ENCODE measurements at places on chromosomes 3 and 15.

- peak; percentile 26 for DNase-seq
Observed at GRCh38 chr3:2099028-2099671, 484 bp downstream of the CNTN4 start.

GRCh38 chr3:126582311-126582710 is 23.6 kb upstream of the C3orf22 start:
- DNase-seq = no peak

DNA sequence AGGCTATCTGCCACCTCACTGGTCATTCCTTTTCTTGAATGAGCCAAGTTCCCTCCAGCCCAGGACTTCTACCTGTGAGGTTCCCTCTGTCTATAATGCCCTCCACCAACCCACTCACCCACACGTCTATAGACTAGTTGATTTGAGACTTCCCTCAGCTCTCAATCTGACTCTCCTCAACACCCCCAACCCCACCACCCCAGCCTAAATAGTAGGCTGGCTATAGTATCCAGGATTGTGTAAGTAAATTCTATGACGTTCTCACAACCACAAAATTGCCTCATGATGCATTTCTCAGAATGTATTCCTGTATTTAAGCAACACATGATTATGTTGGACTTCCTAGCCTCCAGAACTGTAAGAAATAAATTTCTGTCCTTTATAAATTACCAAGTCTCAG is 2.2 kb downstream of the PLSCR1 start:
- no peak for DNase-seq

GRCh38 chr15:45138814-45139765 is 9.3 kb downstream of the DUOX1 start:
- no peak for DNase-seq

DNA sequence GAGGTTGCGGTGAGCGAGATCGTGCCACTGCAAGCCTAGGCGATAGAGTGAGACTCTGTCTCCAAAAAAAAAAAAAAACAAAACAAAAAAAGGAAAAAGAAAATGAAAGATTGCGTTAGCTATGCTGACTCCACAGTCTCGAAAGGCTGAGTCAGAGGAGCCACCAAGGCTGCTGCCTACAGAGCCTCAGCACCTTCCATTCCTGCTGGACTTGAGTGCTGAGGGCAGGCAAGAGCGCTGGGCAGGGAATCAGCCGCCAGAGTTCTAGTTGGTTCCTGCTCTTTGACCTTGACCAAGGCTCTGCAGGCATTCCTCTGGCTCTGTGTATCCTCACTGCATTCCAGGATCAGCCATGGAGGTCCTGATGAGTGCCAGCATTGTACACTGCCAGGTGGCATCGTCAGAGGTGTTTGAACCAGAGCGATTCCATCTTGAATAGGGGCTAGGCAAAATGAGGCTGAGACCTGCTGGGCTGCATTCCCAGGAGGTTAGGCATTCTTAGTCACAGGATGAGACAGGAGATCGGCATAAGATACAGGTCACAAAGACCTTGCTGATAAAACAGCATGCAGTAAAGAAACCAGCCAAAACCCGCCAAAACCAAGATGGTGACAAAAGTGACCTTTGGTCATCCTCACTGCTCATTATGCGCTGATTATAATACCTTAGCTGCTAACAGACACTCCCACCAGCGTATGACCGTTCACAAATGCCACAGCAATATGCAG is 5.9 kb downstream of the MESP2 start:
- DNase-seq = peak; percentile 83

- DNase-seq = no peak
Observed at GRCh38 chr3:169152319-169152718, 511.2 kb downstream of the MECOM start.

GRCh38 chr3:177658354-177658753 is 461.1 kb upstream of the TBL1XR1 start:
- no peak for DNase-seq

DNA sequence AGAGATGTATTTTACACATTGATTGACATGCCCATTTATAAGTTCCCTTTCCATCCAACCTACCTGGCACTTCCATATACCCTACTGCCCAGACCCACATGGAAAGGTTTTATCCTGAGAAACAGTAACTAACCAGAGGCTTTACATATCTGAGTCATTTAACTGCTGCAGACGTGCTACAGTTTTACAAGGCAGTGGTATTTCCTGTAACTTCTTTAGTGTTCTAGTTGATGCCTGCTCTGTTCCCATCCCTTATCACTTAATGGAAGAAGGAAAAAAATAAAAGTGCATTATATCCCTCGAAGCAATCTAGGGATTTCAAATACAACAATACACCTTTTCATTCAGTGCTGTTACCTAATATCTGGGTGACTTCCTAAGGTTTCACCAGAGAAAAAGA is 107.1 kb downstream of the TMCO5A start:
- no peak for DNase-seq

- DNase-seq = no peak
Observed at GRCh38 chr3:99911433-99911832, 93.8 kb downstream of the CMSS1 start.

- DNase-seq = no peak
Observed at GRCh38 chr3:4993276-4994143, 14.3 kb downstream of the BHLHE40 start.

DNA sequence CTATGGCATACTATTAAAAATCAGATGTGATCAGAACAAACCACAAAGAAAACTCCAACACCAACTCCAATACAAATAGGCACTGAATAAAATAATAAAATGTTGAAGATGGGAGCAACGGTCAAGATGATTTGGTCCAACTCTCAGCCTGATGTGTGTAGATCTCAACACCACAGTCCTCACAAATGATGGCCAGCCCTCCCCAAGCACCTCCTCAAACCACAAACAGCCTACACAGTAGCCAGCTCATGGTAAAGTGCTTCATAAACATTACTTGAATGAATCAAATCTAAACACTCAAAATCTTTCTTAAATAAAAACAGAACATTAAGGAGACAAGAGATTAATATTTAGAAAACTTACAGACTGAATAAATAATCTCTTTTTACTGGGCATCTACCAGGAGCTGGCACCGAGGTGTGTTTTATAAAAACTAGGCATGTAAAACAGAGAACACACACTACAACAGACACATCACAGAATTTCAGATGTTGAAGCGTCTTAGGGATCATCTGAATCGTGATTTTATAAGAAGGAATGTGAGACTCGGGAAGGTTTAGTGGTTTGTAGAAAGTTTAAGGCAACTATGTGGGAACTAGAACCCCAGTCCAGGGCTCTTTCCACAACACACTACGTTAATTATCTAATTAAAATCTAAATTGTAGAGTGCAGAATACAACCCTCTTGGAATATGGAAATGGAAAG is 102.4 kb downstream of the MYLK start:
- DNase-seq = no peak

DNA sequence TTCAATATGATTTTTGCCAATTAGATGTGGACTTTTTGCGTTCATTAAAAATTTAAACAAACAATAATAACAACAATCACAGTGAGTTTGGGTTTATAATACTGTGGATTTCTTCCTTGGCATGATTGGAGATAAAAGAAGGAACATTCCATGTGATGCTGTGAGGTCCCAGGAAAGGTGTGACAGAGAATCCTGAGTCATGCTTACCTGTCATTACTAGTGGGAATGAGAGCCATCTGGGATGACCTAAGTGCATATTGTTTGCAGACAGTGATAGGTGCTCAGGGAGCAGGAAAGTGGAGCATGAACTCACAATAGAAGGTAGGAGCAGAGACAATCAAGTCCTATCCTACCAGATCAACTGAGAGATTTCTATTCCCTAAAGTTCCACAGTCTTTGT is 766.5 kb upstream of the CFAP20DC start:
- DNase-seq = no peak

DNA sequence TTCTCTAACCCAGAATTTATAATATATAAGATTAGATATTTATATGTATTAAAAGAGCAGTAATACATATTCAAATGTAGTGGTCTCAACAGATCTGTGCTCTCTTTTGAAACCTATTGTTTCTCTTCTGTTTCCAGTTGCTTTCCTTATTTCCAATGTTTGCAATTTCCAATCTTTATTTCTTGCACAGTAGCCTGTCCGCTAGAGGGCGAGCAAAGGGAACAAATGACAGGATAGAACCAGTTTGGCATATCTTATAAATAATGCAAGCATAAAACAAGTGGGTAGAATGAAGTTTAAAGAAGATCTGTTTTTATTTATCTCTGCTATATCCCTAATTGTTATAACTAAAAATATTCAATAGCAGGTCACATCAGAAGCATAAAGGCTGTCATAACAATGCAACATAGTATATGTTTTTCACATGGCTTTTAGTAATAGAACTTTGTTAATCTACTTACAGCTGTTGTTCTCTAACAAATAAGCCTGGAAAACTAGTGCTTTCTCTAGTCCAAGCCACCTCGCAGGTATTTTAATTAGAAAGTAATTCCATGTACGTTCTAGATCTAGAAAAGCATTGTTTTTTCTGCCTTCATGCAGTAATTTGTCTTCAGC is 15.1 kb upstream of the TCAIM start:
- DNase-seq = no peak

DNA sequence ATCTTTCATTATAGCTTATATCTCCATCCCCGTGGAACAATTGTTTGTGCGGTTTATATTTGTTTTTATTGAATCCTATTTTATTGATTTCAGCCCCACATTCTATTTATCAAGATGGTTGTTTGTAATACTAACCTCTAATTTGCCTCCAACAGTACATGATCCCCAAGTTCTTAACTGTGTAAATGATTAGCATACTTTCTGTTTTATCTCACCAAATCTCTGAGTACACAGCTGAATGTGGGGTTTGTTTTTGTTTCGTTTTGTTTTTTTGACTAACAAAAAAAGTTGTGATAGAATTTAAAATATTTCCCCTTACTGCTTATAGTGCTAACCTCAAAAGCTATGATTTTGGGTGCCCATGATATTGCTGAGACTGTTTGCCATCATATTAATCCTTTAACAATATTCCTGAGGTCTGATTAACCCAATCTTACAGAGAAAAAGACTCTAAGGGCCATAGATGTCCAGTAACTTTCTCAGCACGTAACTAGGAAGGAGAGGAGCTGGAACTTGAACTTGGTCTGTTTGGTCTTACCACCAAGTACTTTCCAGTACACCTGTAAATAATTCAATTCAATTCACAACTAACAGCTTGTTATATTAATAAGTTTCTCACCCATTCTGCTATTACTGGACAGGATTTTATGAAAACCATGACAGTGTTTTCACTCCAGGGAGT is 789.8 kb downstream of the TUSC7 start:
- DNase-seq = no peak

DNA sequence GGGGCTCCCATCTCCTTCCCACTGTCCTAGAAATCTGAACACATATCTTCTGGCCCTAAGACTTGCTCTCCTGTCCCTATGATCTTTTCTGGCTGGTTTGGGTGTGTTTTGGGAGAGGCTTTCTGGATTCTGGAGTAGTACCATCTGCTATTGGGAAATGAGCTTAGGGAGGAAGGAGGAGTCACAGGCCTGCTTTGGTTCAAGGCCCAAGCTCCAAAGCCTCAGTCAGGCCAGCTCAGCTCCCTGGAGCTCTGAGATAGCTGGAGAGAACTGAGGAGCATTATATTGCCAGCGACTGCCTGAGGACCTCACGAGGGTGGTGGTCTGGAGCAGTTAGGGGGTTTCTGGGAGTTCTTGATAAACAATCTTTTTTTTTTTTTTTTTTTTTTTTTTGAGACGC is 18.7 kb downstream of the RASGRF1 start:
- DNase-seq = no peak

DNA sequence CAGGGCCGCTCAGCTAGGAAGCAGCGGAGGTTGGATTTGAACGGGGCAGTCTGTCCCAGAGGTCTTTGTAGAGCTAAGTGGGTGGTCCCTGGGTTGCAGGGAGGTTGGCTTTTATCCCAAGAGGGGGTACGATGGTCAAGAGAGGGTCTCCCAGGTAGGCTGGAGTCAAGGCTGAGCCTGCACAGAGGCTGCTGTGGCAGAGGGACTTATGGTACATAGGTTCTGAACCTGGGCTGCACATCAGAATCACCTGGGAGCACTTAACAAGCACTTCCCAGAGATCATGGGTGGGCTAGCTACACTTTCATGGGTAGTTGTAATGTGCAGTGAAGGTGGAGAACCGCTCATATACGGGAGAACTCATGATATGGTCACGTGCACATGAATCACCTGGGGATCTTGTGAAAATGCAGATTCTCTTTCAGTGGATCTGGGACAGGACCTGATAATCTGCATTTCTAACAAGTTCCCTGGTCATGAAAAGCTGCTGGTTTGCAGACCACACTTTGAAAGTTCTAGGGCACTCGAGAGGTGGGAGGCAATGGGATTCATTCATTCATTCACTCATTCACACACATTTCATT is 2.9 kb upstream of the RASGRF1 start:
- DNase-seq = no peak

GRCh38 chr3:147397875-147398812 is 8.2 kb downstream of the ZIC4 start:
- DNase-seq = peak; percentile 70

- no peak for DNase-seq
Observed at GRCh38 chr3:168806871-168807270, 711.1 kb upstream of the GOLIM4 start.

DNA sequence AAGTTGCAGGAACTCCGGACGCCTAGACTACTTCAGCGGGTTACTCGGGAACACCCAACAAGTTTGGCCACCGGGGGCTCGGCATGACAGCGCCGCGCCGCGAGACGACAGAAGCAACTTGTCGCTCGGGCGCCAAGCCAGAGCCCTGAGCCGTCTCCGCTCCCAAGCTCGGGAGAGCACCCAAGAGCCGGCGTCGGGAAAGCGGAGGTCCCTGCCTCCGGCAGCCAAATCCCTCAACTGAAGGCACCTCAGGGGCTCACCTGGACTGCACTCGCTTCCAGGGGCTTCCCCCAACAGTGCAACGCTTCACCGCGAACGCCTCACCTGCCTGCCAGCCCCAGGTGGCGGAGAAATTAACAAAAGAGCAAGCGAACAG is 640 bp downstream of the MB21D2 start:
- peak; percentile 79 for DNase-seq

- no peak for DNase-seq
Observed at GRCh38 chr15:101505610-101506337, 16.3 kb upstream of the PCSK6 start.

DNA sequence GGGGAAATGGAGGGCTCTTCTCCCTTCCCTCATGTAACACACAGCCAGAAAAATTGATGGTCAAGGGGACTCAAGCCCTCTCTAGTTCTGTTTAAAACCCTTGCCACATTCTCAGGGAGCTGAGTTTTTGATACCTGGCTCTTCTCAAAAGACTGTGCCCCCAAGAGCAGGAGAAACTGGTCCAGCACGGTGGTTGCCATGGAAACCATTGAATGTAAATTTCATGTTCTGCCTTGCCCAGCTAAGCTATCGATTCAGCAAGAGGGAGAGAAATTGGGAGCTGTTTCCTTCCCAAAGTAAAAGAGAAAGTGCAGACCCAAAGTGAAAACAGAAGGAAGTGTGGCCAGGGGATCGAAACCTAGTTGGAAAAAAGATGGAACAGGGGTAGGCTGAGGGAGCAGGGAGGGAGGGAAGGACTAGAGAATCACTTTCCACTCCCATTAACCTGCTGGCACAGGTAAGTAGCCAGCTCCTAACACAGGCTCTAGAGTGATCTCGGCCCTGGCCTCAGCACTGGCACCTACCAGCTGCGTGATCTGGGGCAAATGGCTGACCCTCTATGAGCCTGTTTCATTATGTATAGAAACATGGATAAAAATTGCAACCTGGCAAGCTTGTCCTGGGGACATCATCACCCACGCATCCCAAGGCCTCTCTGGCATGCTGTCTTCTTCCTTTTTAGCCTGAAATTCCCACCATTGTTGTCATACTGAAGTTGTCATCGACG is 140.9 kb downstream of the TPRA1 start:
- DNase-seq = no peak

- no peak for DNase-seq
Observed at GRCh38 chr15:49084285-49084570, 38.0 kb upstream of the SECISBP2L start.

Data from ELF-1 (cell line).